ENCODE measurements at places on chromosomes 16 and 17.

GRCh38 chr16:2858245-2859025 is 465 bp upstream of the PRSS22 start:
- DNase-seq: no peak

DNA sequence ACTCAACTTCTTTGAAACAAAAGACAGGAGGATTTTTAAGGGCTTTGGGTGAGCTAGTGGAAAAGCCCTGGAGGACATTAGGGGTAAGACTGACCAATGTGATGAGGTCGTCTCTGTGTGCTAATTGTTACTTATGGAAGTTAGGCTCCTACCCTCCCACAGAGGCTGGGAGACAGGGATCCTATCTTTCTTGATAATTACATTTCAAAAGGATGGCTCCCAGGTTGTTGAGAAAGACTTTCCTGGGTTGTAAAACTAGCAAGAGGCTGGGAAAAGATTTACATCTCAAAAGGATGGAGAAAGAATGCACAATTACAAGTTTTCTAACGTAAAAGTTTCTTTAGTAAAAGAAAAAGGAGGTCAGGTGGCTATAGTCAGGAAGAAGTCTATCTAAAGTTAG is 605.8 kb upstream of the GOT2 start:
- DNase-seq: no peak

DNA sequence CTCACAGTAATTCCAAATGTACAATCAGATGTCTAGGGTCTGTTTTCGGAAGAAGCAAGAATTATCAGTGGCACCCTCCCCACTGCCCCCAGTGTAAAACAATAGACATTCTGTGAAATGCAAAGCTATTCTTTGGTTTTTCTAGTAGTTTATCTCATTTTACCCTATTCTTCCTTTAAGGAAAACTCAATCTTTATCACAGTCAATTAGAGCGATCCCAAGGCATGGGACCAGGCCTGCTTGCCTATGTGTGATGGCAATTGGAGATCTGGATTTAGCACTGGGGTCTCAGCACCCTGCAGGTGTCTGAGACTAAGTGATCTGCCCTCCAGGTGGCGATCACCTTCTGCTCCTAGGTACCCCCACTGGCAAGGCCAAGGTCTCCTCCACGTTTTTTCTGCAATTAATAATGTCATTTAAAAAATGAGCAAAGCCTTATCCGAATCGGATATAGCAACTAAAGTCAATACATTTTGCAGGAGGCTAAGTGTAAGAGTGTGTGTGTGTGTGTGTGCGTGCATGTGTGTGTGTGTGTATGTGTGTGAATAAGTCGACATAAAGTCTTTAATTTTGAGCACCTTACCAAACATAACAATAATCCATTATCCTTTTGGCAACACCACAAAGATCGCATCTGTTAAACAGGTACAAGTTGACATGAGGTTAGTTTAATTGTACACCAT is 59.7 kb downstream of the HLF start:
- DNase-seq: no peak

- DNase-seq: no peak
These were observed 91.1 kb downstream of the C17orf67 start for GRCh38 chr17:56742601-56743000.

GRCh38 chr16:12089492-12090150 is 113.1 kb downstream of the SNX29 start:
- DNase-seq: peak; percentile 31

DNA sequence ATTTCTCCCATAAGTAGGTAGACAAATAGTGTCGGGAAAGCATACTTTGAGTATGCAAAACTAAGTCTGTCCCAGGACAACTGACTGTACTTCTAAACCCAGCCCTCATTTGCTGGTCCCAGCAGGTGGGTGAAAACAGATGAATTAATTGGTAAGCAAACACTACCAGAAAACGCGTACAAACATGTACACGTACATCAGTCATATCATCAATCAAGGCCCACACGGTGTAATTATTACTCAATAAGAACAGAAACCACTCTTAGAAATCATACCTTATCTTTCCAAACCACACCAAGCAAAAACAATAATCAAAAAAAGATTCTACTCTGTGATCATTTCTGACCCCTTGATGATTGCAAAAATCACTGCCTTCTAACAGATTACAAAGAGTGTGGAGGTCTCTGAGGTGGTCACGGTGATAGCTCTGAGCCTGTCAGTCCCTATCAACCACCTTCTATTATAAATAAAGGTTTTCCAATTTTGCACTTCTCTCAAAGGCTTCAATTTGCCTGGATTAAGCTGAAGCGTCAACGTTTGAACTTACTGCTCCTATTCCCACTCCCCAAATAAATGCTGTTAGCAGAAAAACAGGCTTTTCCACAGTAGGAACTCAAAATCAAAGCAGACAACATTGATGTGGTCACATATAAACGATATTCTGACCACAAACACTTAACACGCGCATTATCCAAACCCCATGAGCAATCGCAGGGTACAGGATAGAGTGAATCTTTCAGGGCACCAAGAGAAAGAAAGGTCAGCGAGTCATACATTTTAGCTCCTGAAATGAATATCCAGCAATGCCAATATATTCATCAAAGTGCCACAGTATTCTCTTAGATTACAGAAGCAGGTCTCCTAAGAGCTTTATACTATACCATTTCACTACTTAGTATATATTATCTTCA is 211.9 kb downstream of the STX8 start:
- no peak for DNase-seq

GRCh38 chr17:83138820-83139219 is 59.4 kb downstream of the METRNL start:
- no peak for DNase-seq

DNA sequence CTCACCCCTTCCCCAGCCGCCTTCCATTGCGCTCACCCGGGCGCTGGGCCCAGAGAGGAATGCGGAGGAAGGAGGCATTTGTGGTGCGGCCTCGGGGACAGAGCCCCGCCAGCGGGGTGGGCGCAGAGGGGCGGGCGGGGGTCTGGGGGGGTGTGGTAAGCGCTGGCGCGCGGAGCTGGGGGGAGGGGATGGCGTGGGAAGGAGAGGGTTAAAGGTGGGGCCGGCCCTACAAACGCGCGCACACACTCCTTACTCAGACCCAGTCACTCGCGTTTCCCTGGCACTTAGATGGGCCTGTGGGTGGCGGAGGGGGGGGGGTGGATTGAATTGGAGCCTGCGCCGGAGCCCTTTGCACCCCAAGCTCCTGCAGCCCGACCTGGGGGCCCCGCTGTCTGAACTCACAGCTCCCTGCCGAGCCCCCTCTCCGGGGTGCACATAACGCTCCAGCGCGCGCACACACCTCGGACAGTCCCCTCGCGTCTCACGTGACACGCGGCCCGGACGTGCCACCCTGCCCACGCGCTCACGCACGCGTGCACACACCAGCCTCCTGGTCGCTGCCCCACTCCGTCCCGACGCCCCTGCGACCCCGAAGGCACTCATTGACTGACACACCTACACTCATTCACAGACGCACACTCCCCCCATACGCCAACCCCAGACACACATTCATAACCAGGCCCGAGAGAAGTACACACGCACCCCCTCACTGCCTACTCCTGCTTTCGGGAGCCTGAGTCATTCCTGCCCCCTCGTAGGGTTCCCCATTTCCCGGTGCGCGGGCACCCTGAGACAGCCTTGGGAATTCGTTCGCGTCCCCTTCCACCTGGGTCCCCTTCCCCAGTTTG is 844 bp downstream of the TBKBP1 start:
- DNase-seq: no peak

DNA sequence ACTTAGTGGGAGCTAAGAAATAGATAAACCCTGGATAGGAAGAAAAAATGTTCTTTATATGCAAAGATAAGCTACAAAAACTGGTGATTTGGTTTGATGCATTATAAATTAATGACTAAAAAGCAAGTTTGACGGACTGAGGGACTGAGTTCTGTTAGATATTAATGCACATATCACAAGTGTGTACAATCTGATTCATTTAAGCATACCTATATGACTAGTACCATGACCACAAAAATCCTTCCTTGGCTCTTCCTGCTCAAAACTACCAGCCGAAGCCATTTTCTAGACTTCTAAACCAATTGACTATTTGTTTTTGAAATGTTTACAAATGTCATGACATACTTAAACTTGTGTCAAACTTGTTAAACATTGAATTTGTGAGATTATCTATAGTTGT is 374.5 kb upstream of the MON1B start:
- DNase-seq: no peak

- DNase-seq: no peak
These were observed 13.3 kb downstream of the C16orf90 start for GRCh38 chr16:3481696-3482658.

DNA sequence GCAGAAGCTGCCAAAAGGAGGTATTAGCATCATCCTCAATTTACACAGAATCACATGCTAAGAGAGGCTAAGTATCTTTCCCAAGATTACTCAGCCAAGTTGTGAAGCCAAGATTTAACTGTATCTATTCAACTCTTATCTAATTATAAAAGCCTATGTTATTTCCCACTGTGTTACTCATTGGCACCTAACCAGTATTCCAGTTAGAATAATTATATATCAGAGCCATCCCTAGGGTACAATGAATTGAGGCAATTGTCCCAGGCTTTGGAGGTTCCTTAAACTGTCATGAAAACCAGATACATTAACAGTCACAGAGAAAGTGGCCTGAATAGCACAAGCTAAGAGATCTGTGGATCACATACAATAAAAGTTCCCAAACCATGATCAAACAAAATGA is 10.9 kb upstream of the AMFR start:
- no peak for DNase-seq

DNA sequence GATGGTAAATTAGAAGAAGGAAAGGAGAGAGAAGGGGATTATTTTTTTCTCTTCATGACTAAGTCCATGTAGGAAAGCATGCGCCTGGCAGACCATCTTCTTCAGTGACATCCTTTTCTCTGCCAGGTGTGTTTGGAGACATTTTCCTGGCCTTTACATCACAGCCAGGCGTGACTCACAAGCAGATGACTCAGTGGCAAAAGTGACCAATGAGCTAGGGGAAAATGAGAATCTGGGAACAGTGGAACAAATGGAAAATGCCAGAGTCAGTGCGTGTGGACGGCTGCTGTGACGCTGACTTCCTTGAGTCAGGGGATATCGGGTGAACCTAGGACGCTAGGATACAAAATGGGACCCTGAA is 9.4 kb downstream of the KIAA0513 start:
- DNase-seq: no peak

DNA sequence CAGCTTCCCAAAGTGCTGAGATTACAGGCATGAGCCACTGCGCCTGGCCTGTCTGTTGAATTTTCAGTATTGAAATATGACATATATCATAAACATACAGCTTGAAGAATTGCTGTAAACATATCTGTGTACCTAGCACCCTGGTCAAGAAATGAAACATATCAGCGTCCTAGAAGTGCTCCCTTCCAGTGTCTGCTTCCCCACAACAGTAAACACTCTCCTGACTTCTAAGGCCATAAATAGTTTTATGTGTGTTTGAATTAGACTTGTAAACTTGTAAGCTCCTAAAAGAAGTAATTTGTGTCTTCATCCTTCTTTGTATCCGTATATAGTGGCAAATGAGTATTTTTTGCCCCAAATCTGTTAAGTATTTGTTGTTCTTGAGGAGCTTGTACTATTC is 132.2 kb downstream of the FTO start:
- DNase-seq: no peak

DNA sequence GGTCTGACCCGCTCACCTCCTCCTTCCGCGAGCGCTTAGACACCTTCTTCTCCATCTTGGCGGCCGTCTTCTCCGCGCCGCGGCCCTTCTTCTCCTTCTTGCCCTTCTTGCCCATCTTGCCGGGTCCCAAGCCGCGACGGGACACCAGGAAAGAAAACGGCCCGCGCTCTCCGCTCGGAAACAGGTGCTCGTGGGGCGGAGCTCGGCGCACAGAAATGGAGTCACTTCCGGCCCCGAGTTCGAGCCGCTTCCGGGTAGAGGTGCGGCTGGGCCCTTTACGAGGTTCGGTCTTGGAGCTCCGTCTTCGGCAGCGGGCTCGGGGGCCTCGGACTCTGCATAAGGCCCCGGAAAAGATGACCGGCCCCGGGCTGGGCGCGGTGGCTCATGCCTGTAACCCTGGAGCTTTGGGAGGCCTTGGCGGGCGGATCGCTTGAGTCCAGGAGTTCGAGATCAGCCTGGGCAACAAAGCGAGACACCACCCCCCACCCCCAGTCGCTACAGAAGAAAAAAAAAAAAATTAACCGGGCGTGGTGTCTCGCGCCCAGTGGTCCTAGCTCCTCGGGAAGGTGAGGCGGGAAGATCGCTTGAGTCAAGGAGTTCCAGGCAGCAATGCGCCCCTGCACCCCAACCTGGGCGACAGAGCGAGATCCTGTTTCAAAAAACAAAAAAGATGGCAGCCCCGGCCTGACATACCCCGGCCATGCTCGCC is at the start of gene KLHDC4:
Gene KLHDC4, minus strand, starts transcription at position 211 of the 709 bp plus-strand sequence. Its CDS starts 96 bp downstream, at position 115.
- DNase-seq: peak; percentile 83

DNA sequence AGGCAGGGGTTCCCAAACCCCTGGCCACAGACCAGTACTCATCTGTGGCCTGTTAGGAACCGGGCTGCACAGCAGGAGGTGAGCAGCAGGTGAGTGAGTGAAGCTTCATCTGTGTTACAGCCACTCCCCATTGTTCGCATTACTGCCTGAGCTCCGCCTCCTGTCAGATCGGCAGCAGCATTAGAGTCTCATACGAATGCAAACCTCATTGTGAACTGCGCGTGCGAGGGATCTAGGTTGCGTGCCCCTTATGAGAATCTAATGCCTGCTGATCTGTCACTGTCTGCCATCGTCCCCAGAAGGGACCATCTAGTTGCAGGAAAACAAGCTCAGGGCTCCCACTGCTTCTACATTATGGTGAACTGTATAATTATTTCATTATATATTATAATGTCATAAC is 25.1 kb upstream of the RMI2 start:
- DNase-seq: no peak

DNA sequence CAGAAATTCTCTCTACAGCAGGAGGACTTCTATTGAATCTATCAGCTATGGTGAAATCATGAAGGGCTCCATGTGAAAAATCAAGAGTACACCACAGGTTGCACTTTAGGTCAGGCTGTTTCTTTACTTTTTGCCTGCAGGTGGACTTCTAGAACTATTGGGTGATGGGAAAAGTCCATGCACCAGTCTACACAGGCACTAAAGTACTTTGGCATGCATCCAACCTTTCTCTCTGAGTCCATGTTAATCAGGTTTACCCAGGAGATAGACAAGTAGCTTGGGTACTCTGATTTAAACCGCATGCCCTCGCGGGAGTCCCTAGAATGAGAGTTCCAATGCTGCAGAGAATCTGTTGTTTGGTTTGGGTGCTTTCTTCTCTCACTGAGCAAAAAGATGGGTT is 9.1 kb upstream of the ANKFN1 start:
- DNase-seq: no peak

GRCh38 chr17:79696610-79696982 is 34.1 kb upstream of the ENPP7 start:
- DNase-seq: no peak

All from stimulated activated CD4-positive, alpha-beta T cell treated with anti-CD3 and anti-CD28 coated beads, TNF-alpha, amount 100 ng/mL, for 48 hours (primary cell).